ENCODE measurements at places on chromosomes 7 and 10. TPM values are rescaled to one million over a fixed set of nuclear protein-coding genes. Genes with fewer than 3 reads are reported as not detected.

The ZNF488 gene
- 0.18 TPM for total RNA-seq

The PCDH15 gene
- 0.08 TPM for total RNA-seq

The NUDT13 gene
- 1.8 TPM for total RNA-seq

The RARRES2 gene
- 1.4 TPM for total RNA-seq

The GBX1 gene
- total RNA-seq = not detected

The BHLHA15 gene
- not detected for total RNA-seq

The ASB13 gene
- total RNA-seq = 8.4 TPM

The CARD11 gene
- under 0.01 TPM for total RNA-seq

The SNCG gene
- total RNA-seq = 2.8 TPM

The MSMB gene
- not detected for total RNA-seq
